ENCODE measurements at places on chromosomes 2 and 18. TPM values are rescaled to one million over a fixed set of nuclear protein-coding genes. Genes with fewer than 3 reads are reported as not detected.

GRCh38 chr18:76260941-76261472, 234.0 kb downstream of the ZNF516 start:
- DNase-seq: peak; percentile 36

DNA sequence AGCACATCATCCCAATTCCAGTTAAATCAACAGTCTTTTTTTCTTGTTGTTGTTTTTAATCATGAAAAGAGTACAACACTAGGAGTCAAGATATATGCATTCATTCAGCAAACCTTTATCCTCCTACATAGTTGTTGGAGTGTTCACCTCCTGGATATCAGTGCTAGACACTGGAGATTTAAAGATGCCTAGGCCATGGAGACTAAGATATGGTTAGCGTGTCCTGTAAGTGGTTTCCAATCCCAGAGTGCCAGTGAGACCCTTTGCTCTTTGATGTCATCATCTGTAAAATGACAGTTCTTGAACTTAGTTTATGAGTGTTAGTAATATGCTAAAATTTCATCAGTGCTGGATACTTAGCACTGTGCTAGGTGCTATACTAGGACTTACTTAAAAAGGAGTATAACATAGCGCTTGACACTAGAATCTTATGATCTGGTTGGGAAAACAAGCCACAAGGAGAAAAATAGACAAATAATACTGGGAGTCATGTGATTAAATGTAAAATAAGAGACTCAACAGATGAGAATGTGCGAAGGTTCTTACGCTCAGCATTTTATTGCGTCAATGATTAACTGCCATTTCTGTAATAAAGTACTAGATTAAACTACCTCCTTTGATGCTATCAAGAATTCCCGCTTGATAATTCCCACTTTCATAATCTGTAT, 31.5 kb downstream of the BABAM2 start:
- no peak for DNase-seq

- no peak for DNase-seq
These were observed 57.0 kb downstream of the TET3 start for GRCh38 chr2:74041726-74042125.

GRCh38 chr2:168062054-168062453, 185.3 kb downstream of the STK39 start:
- no peak for DNase-seq

DNA sequence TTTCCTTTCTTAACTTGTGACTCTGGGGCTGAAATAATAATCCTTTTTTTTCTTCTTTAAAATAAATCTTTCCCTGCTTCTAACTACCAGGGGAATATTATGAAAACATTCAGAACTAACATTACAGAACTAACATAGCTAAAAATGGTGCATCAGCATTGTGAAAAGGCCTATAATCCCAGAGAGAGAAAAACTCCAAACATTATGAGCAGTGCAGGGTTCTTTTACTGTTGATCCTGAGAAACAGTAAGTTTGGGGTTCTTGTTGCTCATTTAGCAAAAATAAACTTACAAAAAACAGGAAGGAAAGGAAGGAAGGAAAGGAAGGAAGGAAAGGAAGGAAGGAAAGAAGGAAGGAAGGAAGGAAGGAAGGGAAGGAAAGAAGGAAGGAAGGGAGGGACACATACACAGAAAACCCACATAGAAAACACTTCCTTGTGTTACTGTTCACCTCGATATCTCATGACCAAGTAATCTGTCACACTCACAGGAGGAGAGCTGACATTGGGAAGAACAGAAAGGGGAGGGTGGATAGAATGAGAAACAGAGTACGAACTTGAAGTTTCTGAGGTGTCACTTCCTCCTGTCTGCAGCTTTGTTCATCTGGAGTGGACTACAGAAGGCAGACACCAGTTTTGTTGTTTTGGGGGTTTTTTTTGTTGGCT, 18.4 kb upstream of the PIK3C3 start:
- DNase-seq: no peak

- no peak for DNase-seq
These were observed 98.7 kb downstream of the PLA2R1 start for GRCh38 chr2:159963700-159964099.

DNA sequence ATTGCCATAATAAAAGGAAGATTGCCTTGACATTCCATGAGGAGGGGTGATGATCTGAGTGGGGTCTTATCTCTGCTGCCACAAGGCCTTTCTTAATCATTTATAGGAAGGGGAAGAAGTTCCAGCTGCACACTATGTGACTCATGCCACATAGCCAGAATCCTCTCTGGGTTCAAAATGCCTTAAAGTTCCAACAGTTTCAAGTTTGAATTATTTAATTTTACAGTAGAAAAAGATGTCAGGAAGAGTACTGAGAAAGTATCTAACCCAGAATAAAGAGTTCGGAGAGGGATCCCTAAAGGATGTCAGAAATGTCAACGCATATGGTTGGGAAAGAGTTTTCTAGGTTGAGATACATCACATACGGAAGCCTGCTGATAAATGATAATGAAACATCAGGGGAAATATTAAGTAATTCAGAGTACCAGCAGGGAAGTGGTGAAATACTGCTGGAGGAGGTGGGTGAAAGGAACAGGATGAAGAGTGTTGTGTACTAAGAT, 999.9 kb downstream of the TSN start:
- DNase-seq: no peak

The HEATR5B gene
- 18.8 TPM for total RNA-seq

The AKAIN1 gene
- not detected for total RNA-seq

The NCOA1 gene
- total RNA-seq: 15.1 TPM

The CD207 gene
- not detected for total RNA-seq
